ENCODE measurements at places on chromosomes 12 and 14.

- DNase-seq = no peak
These were observed 161.9 kb downstream of the CRADD start for GRCh38 chr12:93839064-93839463.

GRCh38 chr14:95404583-95404982 lies 84.9 kb upstream of the CLMN start:
- no peak for DNase-seq

- no peak for DNase-seq
These were observed 920.1 kb downstream of the FLRT2 start for GRCh38 chr14:86450085-86450484.

GRCh38 chr14:30295980-30296379 lies 263.0 kb upstream of the G2E3 start:
- no peak for DNase-seq

DNA sequence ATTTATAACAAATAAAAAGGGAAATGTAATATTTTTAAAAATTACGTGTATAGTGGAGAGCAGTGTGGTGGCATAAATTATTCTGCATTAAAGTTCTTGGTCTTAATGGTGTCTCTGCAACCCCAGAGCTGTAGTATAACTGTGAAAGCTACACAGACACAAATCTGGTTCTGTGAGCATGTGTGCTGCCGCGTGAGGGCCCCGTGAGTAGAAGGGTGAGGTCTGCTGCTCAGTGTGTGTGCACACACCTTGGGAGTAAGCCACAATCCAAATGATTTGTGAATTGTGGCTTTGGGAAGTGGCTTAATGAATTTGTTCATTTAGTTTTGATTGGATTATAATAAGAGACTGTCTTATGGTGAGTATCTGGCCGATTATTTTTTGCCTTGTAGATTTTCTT lies 16.8 kb downstream of the PELI2 start:
- no peak for DNase-seq

GRCh38 chr14:59202031-59202430 lies 13.6 kb downstream of the DAAM1 start:
- DNase-seq = no peak

GRCh38 chr12:18683327-18684013 lies 54.3 kb downstream of the PLCZ1 start:
- no peak for DNase-seq

- peak; percentile 95 for DNase-seq
These were observed 122.1 kb downstream of the PRKD1 start for GRCh38 chr14:29805415-29806123.

GRCh38 chr14:85233756-85234155 lies 296.2 kb upstream of the FLRT2 start:
- DNase-seq = no peak

DNA sequence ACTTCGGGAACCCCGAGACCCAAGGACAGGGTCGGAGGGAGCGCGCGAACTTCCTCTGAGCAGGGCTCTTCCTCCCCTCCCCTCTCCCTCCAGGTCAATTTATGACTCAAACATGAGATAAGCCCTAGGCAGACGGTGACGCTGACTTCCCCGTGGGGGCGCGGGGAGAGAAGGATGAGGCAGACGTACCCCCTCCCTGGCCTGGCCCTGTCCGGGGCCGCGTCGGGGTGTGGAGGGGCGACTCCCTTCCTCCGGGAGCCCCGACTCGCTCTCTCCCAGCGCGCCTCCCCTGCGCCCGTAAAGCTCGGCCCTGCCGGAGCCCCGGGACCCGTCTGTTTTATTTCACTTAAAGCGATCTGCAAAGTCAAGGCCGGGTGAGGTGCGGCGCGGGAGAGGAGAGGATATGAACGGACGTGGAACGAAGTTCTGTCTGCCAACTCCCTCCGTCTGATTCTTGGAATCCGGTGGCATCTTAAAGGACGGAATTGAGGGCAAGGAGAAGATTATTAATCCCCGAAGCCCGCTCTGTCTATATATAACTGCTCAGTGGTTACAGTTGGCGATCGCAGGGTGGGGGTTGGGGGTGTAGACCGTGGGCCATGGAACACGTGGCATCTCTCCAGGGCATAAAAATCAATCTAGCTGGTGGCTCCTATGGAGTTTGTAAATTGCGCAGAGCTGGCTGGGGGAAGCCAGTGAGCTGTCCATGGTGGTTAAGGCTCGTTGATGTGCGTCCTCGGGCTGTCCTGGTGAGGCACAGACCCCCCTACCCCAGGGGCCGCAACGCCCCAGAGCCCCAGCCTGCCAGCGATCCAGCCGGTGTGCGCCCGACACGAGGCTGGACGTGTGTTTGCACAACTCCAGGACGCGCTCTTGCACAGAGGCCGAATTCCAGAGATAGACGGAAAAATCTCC lies 2.9 kb upstream of the PTHLH start:
- no peak for DNase-seq

GRCh38 chr14:103932791-103933490 lies 4.7 kb downstream of the TDRD9 start:
- DNase-seq = no peak

DNA sequence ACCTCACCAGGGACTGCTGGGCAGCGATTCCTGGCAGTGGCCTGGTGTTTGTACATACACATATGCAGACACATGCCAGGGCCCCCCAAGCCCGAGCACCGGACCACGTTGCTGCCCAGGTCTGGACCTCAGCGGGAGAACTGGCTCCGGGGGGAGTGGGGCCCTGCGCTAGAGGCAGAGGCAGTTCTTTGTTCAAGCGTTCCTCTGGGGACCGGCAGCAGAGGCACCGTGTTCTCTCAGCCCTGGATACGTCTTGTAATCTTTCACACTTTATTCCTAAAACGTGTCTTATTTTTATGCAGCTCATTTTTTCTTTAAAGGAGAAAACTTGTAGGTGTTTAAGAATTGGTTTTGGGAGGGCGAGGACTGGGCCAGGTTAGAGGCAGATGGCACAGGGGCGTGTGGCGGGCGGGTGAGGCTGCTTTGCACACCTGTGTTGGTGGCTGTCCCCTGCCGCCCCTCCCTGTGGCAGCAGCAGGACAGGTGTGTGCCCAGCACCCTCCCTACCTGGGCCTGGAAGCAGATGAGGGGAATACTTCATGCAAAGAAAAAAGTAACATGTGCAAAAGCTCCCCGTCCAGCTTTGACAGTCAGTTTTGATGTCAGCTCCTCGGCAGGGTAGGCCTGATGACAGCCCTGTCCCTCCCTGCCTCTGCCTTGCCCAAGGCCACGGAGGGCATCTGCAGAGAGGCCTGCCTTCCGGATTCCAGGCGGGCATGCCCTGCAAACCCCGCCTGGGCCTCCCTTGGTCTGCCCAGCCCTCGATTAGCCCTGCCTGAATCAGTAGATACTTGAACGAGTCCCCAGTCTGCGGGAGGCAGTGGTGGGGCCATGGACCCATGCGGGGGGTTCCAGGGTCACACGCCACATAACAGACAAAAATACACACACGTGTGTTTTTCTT lies 7.0 kb upstream of the PUS1 start:
- DNase-seq = no peak

GRCh38 chr12:108371801-108372344 lies 32.8 kb upstream of the CMKLR1 start:
- peak; percentile 22 for DNase-seq

- no peak for DNase-seq
These were observed 34.3 kb downstream of the TBC1D15 start for GRCh38 chr12:71873821-71874220.

- no peak for DNase-seq
These were observed 1220.5 kb upstream of the TMEM132C start for GRCh38 chr12:127046467-127046866.

DNA sequence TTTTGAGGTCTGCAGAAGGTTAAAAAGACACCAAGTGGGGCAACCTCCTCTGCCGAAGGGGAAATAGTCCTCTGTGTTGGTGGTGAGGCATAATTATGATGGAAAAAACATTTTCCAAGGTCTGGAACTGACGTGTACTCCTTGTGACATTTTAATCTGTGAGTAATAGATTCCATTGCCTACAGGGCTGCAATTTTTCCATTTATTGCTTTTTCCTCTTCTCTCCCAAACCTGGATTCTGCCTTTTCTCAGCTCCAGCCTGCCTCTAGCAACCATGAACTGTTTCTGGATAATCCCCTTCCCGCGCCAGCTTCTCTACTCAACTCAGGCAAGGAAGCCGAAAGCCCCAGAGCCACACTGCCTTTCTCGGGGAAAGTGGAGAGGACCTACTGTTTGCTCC lies 230.1 kb upstream of the PLXNC1 start:
- no peak for DNase-seq

DNA sequence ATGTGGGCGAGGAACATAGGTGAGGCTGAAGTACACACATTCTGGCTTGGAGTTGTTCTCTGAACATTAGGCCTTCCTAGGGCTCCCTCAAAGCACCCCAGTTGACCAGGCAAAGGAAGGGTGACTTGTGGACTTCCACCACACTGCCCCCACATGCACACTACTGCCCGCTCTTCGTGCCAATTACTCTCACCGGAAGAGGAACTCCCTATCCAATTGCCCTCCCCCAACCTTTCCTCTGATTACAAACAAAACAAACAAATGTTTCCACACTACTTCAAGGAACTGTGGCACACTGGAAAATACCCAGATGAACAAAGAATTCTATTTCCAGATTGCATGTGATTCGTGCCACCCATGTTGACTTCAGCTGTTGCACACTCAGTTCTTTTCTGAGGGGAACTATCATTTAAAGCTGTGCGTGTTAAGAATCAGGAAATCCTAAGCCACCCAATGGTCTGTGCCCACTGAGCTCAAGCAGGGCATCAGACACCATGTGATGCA lies 139.3 kb downstream of the SSPN start:
- DNase-seq = no peak

- DNase-seq = no peak
These were observed 1178.0 kb downstream of the VRK1 start for GRCh38 chr14:97975216-97975615.

DNA sequence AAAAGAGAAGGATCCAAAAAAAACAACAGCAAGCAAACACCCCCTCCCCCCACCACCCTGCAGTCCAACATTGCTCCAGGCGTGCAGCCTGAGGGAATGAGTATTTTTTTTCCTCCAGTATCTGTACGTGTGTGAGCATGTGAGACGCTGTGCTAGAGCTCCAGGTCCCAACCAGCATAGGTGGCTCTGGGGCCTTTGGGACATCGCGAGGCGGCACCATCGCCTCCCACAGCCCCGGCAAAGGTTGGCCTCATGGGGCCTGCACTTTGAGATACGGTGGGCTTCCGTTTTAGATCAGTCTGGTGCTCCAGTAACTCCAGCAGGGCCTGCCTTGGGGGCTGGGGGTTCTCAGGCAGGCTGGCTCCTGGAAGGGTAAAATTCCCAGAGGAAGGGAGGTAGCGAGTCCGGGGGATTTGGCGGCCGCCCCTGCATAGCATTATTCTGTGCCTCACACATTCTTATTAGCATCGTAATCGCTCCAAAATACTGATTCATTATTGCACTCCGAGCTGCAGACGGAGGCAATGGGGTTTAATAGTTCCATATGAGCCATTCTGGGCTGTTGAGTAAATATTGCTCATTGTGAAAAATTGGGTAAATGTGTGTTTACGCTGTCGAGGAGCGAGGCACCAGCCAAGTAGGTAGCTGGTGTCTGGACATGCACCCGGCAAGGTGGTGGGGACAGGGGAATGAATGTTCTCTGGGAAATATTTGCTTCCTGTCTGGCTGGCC lies 143.1 kb upstream of the MYL2 start:
- DNase-seq = no peak

DNA sequence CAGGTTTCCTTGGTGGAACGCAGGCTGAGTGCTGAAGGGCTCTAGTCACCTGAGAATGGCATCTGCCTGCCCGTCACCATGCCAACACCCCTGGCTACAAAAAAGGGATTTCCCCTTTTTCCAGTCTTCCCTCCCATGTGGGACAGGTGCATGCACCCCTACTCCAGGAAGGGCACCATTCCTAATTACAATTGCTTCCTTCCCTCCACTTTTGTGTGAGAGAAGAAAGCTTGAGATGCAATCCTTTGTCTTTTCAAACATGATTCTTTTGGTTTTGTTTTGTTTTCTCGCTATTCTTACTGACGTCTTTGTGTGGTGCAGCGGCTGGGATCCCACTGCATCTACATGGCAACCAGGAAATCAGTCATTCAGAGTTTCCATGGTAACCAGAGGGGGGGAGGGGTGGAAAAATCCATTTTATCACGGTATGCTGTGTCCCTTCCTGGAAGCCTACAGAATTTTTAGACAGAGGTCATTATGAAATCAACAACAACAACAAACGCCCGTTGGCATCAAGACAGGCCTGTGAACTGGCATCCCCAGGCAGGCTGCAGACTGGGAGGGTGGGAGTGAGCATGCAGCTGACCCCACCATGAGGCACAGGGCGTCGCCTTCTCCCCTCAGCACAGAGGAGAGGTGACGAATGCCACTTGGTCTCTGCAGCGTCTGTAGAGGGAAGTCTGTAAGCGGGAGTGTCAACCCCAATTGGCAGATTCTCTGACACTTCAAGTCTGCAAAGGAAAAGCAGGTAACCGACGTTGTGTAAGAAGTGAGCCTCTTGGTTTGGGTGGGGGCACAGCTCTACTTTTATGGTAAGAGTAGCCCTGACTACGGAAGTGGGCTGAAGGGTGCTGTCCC lies 13.6 kb upstream of the GNG2 start:
- DNase-seq = peak; percentile 28

- no peak for DNase-seq
These were observed 59.0 kb downstream of the PIWIL1 start for GRCh38 chr12:130396667-130397066.

DNA sequence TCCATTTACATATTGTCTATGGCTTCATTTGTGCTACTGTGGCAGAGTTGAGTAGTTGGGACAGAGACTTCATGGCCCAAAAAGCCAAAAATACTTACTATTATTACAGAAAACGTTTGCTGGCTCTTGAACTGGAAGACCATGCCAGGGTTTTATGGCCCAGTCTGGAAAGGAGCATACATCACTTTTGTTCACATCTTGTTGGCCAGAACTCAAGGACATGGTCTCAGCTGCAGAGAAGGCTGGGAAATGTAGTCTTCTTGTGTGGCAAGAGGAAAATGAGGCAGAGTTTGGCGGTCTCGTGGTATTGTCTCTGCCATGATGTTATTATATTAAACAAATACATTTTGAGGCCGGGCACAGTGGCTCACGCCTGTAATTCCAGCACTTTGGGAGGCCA lies 509.6 kb downstream of the MED13L start:
- DNase-seq = no peak

DNA sequence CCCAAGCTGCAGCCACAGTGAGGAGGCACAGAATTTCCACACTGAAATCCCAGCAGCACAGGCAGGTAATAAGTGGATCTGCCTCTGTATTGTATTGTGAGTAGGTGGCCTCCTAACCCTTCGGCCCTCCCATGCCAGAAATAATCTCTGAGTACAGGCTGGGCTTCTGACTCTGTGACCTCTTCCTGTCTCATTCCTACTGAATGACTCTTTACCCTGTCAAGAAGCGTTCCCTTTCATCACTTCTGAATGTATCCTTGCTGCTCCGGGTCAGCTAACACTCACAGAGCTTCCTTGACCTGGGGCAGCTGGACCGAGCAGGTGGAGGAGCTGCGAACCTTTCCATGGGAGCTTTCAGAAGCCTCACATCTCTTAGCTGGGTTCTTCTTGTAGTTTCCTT lies 119.6 kb downstream of the SLC8A3 start:
- no peak for DNase-seq

- no peak for DNase-seq
These were observed 32.0 kb upstream of the SIX1 start for GRCh38 chr14:60681271-60681670.

- no peak for DNase-seq
These were observed 168.0 kb downstream of the PIK3C2G start for GRCh38 chr12:18429366-18429765.
